Heart right ventricle (tissue), 16 donors: ENCODE measurements at places on chromosomes 16 and 17. TPM values are rescaled to one million over a fixed set of nuclear protein-coding genes. Genes with fewer than 3 reads are reported as not detected.

Gene APOBR
- 0.60 TPM for total RNA-seq

- DNase-seq: no peak
- no peak overlapping the region for H3K4me3 ChIP-seq
- peaks cover 18% of the 10 kb centered on the region for H3K4me1 ChIP-seq
- no peaks in the 10 kb centered on the region for H3K27me3 ChIP-seq
- H3K36me3 ChIP-seq: no peaks in the 10 kb centered on the region
Observed at GRCh38 chr17:73639322-73639721, 4.9 kb downstream of the SDK2 start.

DNA sequence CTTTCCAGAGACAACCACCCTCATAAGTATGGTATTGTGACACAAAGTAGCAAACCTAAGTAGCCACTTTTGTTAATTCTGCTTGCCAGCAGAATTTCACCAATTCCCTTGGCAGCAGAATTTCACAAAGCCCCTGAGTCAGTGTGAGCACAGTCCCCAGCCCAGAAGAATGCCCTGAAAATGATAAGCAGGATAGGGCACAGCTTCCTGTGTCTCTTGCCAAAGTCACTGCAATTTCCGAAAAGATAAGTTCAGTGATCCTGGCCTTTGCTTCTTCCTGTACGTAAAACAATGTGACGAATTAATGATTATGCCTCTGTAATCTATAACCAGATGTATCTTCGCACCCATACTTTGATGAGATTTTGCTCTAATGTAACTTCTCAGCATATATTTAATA lies 16.0 kb upstream of the WIPF2 start:
- H3K36me3 ChIP-seq: no peaks in the 10 kb centered on the region
- no peak for DNase-seq
- H3K27me3 ChIP-seq: no peaks in the 10 kb centered on the region

DNA sequence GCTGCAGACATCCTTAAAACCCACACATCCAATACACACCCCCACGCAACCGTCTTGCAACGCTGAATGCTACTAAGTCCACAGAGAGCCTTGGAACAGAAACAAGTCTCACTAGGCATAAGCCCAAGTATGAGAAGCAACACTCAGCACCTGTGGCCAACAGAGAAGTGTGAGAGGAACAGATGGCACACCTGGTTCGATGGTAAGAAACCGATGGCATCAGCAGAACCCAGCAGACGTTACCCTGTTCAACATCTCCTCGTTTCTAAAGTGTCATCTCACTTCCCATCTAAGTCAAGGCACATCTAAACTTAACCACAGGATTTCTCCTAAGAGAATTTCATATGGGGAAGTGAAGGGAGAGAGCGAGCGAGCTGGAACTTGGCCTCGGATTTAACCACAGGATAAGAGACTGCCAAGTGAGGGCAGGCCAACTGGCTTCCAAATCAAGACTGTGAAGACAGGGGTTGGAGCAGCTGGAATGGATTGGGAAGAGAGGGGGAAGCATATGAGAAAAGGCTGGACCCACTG lies 41.0 kb downstream of the NXPH3 start:
- H3K4me1 ChIP-seq: peaks cover 66% of the 10 kb centered on the region

DNA sequence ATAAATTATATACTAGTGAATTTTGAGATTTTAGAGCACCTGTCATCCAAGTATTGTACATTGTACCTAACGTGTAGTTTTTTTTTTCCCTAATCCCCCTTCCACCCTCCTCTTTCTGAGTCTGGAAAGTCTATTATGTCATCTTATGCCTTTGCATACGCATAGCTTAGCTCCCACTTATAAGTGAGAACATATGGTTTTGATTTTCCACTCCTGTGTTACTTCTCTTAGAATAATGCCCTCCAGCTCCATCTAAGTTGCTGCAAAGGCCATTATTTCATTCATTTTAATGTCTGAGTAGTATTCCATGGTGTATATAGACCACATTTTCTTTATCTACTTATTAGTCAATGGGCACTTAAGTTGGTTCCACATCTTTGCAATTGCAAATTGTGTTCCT lies 177.0 kb upstream of the C16orf82 start:
- H3K36me3 ChIP-seq: no peaks in the 10 kb centered on the region
- H3K4me3 ChIP-seq: no peak overlapping the region
- no peak overlapping the region for H3K27ac ChIP-seq
- H3K27me3 ChIP-seq: no peaks in the 10 kb centered on the region
- no peaks in the 10 kb centered on the region for H3K4me1 ChIP-seq
- no peak for DNase-seq

DNA sequence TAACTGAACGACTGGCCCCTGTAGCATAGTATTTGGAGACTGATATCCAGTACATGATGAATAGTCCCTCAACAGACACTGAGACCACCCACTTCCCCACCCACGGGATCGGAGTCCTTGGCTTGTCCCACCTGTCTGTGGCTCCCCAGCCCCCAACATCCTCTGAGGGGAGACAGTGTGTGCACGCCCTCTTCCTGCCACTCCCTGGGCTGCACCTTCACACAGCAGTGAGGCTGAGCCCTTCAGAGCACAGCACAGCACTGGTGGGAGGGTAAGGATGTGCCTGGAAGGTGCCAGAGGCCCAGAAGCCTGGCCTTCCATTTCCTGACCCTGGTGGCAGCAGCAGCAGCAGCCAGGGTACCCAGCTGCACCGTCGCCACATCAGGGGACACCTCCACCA lies 11.0 kb downstream of the DNASE1 start:
- no peaks in the 10 kb centered on the region for H3K4me1 ChIP-seq
- no peak overlapping the region for H3K4me3 ChIP-seq
- H3K27me3 ChIP-seq: no peaks in the 10 kb centered on the region
- no peak for DNase-seq
- no peaks in the 10 kb centered on the region for H3K36me3 ChIP-seq

DNA sequence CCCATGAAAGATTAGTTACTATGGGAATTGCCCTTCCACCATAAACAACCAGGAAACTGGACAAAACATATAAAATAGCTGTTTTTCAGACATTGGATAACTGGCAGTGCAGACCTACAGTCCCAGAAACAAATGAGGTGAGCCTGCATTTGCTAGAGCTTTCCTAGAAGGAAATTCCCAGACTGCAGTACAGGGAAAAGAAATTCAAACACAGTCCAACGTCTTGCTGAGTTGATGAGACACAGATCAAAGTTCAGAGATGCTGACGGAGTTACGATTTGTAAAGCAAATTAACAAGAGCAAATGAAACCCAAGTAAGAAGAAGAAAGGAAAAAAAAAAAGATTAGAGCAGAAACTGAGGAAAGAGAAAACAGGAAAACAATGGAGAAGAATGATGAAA lies 41.3 kb upstream of the MNT start:
- no peak overlapping the region for H3K27ac ChIP-seq
- no peaks in the 10 kb centered on the region for H3K4me1 ChIP-seq
- no peak overlapping the region for H3K4me3 ChIP-seq
- peaks cover 13% of the 10 kb centered on the region for H3K36me3 ChIP-seq
- H3K27me3 ChIP-seq: no peaks in the 10 kb centered on the region

DNA sequence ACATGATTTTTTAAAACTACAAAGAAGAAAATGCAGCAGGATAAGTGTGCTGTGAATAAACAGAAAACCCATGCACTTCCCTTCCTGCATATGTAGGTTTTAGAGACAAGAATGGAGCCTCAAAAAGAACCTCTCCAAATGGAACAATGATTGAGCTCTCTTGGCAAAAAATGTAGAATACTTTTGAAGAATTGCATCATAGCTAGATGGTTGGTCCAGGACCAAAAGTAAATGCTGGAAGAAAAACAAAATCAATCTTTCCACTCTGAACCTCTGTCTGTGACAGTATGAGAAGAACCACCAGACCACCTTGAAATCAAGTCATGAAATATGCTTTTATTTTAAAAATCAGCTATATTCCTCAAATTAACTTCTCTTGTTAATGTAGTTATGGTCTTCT lies 17.5 kb downstream of the HELZ start:
- H3K27me3 ChIP-seq: no peaks in the 10 kb centered on the region
- H3K4me3 ChIP-seq: no peak overlapping the region
- DNase-seq: no peak
- no peak overlapping the region for H3K27ac ChIP-seq
- H3K4me1 ChIP-seq: peaks cover 9% of the 10 kb centered on the region
- no peaks in the 10 kb centered on the region for H3K36me3 ChIP-seq
